ENCODE measurements at places on chromosomes 2 and 18.

DNA sequence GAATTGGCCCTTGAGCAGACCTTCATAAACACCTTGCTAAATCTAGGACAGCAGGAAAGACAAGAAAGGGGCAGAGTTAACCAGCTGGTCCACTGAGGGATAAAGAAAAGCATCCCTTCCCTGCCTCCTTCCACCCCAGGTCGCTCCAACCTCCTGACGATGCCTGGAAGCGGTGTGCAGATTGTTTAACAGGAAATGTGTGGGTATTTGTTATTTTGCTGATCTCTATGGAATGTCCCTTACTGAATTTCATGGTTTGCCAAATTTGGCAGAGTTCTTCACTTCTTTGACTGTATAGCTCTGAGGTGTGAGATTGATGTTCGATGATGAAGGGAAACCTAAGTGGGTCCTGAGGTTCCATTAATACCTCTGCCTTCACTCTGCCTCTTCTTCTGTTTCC, 72.9 kb downstream of the MAP3K20 start:
- no peak for DNase-seq

GRCh38 chr2:12302140-12302539, 414.6 kb upstream of the TRIB2 start:
- DNase-seq: no peak

- DNase-seq: no peak
Measured at GRCh38 chr2:1848599-1848995, 104.3 kb upstream of the PXDN start.

- no peak for DNase-seq
Measured at GRCh38 chr2:240323601-240324291, 111.7 kb upstream of the GPC1 start.

DNA sequence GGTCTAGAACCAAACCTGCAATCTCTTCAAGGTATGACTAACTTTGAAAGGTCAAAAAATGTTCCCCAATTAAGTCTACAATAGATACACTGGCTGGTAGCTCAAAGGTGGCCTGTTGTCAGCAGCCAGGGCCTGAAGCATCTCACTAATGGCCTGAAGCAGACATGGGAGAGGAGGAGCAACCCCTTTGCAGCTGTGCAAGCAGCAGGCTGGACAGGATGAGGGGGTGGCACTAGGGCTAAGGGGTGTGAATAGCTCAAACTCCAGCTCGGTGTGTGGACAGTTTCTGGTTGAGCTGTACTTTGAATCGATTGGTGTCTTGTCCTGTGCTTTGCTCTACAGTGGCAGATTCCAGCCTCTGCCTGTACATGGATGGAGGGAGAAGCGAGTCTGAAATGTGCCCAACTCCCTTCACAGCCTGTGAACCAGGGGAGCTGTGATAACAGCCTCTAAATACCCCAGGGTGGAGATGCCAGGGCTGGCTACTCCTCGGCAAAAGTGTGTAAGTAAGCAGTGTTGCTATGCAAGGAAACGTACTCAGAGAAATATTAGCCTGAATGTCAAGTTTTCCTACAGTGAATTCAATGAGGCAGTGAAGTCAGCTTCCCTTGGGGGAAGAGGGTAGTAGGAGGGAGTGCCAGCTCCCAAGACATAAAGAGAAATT, 34.7 kb upstream of the DTNB start:
- no peak for DNase-seq

DNA sequence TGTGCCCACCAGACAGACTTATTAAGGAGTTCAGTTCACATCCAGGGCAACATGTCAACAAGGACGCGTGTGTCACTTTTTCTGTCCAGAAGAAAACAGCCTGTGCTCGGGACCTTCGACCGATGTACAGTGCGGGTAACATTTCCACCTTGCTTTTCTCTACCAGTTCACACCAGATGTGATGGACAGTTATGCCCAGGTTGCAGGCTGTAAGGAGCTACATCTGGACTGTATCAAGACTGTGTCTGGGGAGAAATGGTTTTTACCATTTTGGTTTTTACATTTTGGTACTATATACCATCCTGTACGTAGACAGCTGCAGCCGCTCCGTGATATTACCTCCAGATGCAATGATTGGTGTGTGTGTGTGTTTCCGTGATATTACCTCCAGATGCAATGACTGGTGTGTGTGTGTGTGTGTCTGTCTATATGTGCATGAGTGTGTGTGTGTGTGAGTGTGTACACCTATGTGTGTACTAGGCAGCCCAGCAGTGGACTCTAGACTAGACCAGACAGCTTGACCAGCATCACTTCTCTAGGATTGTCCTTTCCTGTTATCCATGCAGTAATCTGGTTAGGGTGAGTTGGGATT, 118.0 kb downstream of the COL6A3 start:
- no peak for DNase-seq

DNA sequence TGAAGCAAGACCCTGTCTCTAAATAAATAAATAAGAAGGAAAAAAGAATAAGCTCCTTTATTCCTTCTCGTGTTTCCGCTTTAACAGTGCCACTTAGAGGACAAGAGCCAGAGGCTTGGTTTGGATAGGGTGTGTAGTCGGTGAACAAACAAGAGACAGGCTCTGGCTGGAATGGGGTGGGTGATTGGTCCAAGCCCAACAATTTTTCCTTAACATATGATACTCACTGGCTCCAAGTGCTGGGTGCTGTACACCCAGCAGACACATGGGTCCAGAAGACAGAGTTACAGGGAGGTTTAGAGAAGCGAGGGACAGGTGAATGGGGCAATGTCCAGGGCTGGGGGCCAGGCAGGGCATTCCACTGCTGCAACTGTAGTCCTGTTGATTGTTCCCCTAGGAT, 77.8 kb downstream of the NCAPH start:
- peak; percentile 19 for DNase-seq

DNA sequence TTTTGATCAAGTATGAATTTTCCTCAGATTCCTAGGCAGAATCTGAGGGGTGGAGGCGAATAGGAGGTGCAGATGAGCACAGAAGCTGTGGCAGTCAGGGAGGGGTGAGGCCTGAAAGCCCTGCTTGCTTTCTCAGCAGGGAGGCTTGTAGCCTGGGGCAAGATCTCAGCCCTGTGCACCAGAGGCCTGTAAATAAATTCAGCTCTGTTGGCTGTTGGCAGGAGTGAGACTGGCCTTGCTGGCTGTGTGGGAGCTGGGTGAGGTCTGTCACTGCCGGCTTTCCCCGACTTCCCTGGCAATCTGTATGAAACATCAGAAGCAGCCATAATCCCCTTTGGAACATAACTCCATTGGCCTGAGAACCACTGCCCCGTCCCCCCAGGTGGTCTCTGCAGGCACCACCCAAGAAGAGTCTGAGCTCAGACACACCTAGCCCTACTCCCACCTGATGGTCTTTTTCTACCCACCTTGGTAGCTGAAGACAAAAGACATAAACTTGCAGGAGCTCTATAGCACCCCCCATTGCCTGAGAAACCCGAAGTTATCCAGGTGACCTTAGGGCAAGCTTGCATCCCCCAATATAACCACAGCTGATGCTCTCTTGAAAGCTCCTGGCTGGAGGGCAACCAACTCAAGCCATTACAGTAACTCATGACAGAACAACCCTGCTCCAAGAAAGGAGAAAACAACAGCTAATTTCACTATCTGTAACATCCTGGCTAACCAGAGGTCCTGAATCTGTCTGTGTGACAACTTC, 32.3 kb downstream of the EVA1A start:
- DNase-seq: no peak

GRCh38 chr18:25033747-25034471, 318.1 kb downstream of the ZNF521 start:
- DNase-seq: no peak

DNA sequence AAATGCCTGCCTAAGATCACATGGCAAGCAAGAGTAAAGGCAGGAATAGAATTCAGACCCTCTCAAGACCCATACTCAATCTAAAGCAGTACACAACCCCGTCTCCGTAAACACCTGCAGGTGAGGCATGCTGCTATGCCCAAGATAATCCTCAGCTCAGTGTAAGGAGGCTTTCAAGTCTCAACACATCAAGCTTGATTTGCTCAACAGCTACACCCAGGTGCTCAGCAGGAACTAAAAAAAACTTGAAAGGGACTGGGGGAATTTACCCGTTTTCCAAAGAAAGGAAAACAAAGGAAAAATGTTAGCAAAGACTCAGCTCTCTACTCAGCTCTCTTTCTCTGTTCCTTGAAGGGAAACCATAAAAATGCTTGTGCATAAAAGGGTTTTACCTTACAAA, 301.8 kb downstream of the C1D start:
- DNase-seq: no peak

- DNase-seq: no peak
Measured at GRCh38 chr18:56532176-56532840, 106.1 kb downstream of the TXNL1 start.

GRCh38 chr2:43333656-43334144, 107.3 kb upstream of the ZFP36L2 start:
- DNase-seq: no peak

DNA sequence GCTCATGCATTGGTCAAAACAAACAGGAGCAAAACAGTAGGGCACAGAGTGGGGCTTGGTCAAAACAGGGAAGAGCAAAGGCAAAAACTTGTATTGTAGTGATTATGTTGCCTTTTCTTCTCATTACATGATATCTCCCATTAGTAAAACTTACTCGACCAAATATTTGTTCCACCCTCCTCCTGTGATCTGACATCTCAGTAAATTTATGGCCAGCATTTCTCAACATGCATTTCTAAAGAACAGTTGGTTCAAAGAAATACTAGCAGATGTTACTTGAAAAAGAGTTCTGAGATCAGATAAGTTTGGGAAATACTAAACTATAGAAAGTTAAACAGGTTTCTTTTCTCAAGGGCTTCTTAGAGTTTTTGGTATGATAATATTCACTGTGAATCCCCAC, 423.1 kb downstream of the FIGN start:
- DNase-seq: no peak

DNA sequence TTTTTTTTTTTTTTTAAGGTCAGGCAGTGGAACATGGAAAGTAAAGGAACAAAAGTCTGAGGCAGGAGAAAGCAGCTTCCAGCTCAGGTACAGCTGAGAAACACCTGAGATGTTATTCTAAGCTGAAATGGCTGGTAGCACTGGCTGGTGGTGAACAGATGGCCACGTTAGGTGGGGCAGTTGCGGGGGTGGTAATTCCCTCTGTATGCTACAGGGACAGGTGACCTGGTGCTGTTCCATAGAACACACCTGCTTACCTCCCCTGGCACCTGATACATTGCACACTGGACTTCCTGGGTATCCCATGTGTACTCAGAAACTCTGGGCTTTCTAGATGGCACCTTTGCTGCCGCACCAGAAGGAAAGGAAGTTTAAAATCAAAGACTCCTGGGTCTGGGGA, 333.3 kb downstream of the SLC8A1 start:
- DNase-seq: no peak

- no peak for DNase-seq
Measured at GRCh38 chr2:233702238-233702637, 9.5 kb downstream of the UGT1A6 start.

DNA sequence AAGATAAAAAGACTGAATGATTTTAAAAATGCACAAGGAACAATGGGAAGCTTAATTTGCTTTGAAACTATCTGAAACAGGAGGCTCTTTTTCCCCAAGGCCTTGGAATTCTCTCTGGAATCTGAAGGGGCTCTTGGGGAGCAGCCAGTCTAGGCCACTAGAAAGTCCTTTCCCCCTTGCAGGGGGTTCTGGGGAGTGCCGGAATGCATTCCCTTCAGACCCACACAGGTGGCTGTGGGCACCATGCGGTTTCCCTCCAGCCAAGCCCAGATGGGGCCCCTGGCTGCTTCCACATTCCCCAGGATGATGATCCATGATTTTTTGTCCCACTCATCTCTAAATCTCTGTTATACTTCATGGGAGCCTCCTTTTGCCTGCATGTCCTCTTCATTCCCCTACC, 10.7 kb downstream of the GPR45 start:
- no peak for DNase-seq

DNA sequence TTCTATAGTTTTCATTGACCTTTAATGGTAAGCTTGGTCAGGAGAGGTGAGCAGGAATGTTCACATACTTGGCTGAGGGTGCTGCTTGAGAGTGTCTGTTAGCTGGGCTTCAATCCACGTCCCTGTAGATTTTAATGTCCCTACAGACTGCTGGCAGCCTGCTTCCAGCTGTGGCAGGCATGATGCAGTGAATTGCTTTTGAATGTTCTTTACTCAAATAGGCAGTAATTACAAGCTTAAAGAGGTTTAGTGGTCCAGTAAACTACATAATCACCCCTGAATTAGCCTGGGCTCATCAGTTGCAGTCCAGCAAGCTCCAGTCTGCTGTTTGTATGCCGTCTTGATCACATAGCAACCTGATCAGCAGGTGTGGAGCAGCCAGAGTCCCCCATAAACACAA, 102.1 kb downstream of the MEIS1 start:
- DNase-seq: peak; percentile 29

DNA sequence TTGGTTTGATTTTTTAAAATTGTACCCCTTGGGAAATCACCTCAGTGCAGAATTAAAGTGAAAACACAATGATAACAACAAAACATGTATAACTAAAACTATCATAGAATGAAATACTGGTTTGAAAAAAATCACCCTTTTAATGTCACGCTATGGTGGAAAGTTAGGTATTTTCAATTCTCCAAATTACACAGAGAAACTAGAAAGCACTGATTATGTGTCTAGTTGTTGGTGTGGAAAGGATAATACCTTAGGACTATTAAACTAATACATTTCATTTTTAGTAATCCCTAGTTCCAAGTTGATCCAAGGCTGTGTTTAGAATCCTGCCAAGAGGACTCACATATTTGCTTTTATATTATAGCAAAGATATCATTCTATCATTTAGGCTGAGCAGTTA, 71.2 kb downstream of the NUP35 start:
- no peak for DNase-seq

- DNase-seq: no peak
Measured at GRCh38 chr2:117698287-117698686, 116.2 kb upstream of the DDX18 start.

DNA sequence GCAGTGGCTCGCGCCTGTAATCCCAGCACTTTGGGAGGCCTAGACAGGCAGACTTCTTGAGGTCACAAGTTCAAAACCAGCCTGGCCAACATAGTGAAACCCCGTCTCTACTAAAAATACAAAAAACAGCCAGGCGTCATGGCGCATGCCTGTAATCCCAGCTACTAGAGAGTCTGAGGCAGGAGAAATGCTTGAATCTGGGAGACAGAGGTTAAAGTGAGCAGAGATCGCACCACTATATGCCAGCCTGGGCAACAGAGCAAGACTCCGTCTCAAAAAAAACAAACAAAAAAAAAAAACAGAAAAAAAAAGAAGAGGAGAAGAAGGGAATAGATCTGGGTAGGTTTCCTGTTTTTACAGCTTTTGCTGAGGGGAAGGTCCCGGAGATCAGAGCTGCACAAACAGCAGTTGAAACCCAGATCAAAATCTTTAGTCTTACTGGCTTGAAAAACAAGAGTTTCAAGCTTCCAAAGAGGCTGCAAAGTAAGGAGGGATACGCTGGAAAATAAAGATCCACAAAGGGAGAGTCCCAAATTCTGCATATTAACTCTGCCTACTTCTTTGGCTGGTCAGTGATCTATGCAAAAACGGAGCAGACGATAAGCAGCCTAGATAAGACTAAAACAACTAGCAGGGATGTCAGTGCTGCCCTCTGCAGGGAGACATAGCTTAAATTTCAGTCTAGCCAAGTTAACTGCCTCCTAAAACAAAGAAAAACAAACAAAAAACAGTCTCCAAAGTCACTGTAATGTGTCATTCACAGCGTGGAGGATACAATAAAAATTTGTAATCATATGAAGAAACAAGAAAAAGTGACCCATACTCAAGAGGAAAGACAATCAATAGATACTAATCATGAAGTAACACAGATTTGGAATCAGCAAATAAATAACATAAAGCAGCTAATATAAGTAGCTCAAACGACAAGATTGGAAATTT, 74.1 kb downstream of the TLK1 start:
- DNase-seq: no peak
